Amniotic stem cell (primary cell): ENCODE measurements at places on chromosomes 3 and 15.

DNA sequence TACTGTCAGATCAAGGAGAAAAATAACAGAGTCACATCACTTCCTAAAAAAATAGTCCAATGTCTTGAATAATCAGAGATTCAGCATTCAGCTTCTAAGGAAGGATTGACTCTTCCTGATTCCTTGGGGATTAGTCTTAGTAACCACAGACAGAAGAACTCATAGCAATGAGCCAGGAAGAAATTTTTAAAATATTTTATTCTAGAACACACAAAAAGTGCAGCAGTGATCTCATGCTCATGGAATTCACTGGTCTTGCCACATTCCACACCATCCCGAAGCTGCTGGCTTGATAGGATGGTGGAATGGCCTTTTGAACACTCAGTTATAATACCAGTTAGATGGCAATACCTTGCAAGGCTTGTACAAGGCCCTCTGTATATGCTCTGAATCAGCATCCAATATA, 43.0 kb upstream of the ABI3BP start:
- peak; percentile 76 for DNase-seq

GRCh38 chr15:55917881-55918296, 75.5 kb downstream of the NEDD4 start:
- DNase-seq, result peak; percentile 91

DNA sequence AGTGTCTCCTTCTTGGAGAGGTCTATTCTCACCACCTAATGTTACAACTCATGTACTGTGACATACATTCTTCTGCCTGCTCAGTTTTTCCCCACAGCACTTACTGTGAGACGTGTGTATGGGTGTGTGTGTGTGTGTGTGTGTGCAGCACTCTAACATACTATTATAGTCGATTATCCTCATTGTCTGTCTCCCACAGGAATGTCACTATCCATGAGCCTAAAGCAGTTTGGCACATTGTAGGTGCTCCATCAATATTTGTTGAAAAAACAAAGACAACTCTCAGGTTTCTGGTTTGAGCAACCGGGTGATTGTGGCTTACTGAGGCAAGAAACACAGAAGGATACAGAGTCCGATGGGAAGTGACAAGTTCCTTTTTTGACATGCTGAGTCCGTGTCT, 8.6 kb upstream of the ZNF148 start:
- no peak for DNase-seq

DNA sequence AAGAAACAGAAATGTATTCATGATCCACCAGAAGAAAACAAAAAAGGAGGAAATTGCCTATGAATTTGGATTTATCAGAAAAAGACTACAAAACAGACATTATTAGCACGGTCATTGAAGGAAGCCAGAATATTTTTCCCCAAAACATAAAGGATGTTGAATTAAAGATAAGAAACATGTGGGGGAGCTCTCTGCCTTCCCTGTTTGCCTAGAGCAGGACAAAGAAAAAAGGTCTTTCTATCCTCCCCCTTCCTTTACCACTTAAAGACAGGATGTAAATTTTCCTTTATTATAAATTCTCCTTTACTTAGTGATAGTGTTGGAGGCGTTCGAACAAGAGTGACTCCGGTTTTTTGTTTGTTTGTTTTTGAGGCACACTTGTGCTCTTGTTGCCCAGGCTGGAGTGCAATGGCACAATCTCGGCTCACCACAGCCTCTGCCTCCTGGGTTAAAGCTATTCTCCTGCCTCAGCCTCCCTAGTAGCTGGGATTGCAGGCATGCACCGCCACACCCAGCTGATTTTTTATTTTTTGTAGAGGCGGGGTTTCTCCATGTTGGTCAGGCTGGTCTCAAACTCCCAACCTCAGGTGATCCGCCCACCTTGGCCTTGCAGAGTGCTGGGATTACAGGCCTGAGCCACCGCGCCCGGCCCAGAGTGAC, 14.9 kb upstream of the RPN1 start:
- DNase-seq, result no peak

GRCh38 chr15:81530271-81530691, 156.3 kb upstream of the TMC3 start:
- no peak for DNase-seq

DNA sequence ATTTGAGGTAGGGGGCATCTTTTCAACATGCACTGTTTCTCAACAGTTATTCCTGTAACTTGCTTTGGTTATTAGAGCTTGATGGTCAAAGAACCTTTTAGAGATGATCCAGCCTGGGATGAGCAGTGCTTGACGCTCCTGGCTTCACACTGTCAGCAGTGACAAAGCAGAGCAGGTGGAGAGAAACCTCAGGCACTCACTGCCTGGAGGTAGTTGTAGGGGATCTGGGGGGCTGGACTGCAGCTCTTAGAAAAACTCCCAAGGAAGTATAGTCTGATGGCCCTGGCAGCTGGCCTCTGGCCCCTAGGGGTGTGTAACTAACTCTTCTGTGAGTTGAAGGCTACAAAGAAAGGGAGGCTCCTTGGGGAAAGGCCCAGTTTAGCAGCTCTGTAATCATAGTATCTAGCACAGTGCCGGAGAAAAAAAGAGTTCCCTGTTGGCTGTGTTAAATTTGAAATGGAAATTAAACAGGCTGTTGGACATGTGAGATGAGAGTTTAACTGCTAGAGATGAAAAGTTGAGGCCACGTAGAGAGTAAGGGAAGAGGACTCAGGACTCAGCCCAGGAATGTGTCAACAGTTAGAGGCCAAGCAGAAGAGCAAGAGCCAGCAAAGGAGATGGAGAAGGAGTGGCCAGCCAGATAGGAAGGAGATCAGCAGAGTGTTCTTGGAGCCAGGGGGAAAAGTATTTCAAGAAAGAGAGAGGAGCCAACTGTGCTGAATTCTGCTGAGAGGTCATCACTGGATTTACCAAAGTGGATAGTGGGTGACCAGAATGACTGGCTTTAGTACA, 14.2 kb downstream of the OXNAD1 start:
- no peak for DNase-seq

DNA sequence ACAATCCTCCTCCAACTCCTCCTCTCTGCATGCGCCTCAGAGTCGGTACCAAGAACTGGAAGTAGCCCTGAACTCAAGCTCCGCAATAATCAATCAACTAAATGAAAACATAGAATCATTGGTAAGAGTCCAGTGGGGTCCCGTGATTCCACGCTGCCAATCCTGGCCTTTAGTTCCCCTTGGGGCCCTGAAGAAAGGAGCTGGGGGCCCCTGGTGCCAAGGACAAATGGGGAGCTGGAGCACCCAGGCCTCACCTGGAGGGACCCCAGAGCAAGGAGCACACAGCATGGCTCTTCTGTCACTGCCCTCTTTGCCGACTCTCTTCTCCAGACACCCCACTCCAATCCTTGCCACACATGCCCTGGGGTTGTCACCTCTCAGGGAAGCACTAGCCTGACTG, 80.3 kb downstream of the ADAMTS7 start:
- no peak for DNase-seq

GRCh38 chr3:184145111-184145524, 10.0 kb downstream of the EIF2B5 start:
- no peak for DNase-seq

DNA sequence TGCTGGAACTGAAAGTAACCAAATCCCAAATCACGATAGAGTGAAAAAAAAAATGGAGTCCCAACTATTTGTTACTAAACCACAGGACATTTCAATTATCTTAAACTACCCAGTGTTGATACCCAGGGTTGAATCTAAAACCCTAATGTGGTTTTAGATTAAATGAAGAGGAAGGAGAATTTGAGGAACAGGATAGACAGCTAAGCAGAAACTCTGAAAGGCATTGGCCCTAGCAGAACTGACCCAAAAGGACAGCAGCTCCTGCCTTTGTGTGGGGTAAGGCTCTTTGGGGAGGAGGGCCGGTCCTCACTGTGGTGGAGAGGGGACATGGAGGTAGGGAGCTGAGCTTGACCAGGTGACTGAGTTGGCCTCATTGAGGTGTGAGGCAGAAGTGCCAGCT, 30.7 kb upstream of the SNRK start:
- DNase-seq, result no peak

DNA sequence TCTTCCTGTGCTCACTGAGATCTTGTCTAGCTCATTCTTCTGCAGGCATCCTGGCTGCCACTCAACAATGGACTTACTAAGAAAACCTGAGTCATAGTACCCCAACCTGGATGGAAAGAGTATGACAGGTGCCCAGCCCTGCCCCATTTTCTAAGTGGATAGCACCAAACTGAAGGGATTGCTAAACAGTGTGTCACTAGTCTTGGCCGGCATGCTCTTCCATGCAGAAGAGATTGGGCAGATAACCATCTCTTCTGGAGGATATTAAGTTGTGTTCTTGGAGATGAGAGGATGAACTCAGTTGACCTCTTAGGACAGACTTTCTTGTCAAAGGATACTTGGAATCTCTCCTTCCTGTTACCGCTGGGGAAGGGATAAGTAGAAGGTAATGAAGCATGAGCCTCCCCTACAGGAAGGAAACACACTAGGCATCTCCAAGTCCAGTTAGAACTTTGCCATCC, 797.5 kb downstream of the AGBL1 start:
- no peak for DNase-seq

GRCh38 chr3:195247863-195248189, 23.1 kb downstream of the XXYLT1 start:
- no peak for DNase-seq

- DNase-seq, result no peak
Observed at GRCh38 chr3:25885544-25885943, 95.7 kb downstream of the OXSM start.

- no peak for DNase-seq
Observed at GRCh38 chr15:70353606-70354345, 256.1 kb upstream of the TLE3 start.

- DNase-seq, result no peak
Observed at GRCh38 chr3:2334921-2335320, 236.3 kb downstream of the CNTN4 start.

GRCh38 chr15:63870487-63871209, 36.9 kb upstream of the HERC1 start:
- DNase-seq, result peak; percentile 29

GRCh38 chr15:98677345-98678059, 29.2 kb downstream of the IGF1R start:
- DNase-seq, result no peak

DNA sequence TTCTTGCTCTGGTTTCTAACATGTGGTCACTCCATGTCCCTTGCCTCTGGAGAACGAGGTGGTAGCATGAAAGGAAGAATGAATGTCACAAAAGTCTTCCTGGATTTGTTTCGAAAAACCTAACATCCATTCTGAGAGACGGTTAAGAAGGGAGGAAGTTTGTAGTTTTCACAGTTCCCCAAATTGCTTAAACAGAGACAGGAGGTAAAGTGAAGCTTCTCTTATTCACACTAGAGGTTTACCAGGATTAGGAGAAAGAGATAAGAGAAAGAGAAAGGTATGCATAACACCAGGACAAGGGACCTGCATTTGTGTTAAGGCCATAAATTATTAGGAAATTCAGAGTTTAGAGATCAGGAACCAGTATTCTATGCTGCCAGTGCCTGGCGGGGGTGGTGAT, 228.1 kb downstream of the CPNE4 start:
- no peak for DNase-seq
